Muscle of arm (tissue), 14 donors: ENCODE measurements at places on chromosomes 13 and 19.

- DNase-seq = no peak
Observed at GRCh38 chr19:5312058-5312457, 28.6 kb downstream of the PTPRS start.

GRCh38 chr13:41268764-41269163 is 5.4 kb upstream of the MTRF1 start:
- DNase-seq = no peak

- DNase-seq = no peak
Observed at GRCh38 chr13:67792151-67792676, 562.1 kb upstream of the PCDH9 start.

DNA sequence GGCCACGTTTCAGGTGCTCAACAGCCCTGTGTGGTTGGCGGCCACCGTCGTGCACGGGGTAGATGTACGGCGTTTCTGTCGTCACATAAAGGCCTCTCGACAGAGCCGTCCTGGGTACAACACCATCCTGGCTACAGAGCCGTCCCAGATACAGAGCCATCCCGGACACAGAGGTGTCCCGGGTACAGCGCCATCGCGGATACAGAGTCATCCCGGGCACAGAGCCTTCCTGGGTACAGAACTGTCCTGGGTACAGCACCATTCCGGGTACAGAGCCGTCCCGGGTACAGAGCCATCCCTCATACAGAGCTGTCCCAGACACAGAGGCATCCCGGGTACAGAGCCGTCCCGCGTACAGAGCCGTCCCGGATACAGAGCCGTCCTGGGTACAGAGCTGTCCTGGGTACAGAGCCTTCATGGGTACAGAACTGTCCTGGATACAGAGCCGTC is 222.7 kb upstream of the SOX1 start:
- no peak for DNase-seq

DNA sequence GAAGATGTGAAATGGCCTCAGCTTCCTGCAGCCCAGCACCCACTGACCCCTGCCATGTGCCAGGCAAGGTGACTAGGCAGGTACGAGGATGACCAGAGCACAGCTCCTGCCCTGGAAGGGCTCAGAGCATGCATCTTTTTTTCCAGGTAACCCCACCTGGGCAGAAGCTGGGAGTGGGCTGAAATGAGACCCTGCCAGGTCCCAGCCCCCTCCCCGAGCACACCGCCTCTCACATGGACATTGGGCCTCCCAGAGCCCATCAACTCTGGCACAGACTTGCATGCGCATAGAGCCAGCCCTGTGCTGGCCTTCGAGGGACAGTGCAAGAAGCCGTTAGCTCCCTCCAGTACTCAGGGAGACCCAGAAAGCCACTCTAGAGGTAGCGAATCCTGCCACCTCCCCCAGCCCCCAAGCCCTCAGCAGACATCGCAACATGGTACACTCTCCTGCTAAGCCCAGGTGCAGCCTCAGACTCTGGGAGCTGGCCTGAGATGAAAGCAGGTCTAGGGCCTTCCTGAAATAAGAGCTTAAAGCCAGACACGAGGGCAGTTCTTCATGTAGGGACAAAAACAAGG is 8.9 kb upstream of the VSTM2B start:
- no peak for DNase-seq

GRCh38 chr19:55350620-55351315 is 3.8 kb downstream of the COX6B2 start:
- no peak for DNase-seq

- no peak for DNase-seq
Observed at GRCh38 chr19:38799104-38799503, 10.1 kb downstream of the LGALS7B start.

- no peak for DNase-seq
Observed at GRCh38 chr19:11445141-11445540, 9.7 kb downstream of the PRKCSH start.

DNA sequence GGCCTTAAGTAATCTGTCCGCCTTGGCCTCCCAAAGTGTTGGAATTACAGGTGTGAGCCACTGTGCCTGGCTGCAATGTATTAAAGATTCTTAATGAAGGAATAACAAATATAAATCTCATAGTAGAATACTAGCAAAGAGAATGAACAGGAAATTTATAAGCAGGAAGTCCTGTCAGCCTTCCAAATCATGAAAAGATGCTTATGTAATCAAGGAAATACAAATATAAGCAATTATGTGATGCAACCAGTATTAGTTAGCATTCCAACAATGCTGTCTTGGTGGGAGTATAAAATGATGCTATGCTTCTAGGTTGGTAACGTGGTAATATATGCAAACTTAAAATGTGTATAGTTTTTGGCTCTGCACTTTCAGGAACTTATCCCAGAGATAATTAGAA is 133.8 kb downstream of the PDS5B start:
- no peak for DNase-seq

DNA sequence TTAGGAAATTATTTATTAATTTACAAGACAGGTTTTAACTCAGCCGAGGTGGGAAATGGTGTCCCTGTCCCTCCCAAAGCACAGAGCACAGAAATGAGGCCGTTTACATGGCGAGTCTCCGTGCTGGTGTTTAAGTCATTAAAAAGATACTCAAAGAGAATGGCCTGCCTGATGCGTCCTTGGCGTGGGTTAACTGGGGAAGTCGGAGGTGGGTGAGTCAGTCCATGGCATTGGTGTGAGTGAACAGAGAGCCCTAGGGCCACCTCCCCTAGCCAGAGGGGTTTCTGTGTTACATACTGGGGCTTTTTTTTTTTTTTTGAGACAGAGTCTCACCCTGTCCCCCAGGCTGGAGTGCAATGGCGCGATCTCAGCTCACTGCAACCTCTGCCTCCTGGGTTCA is 3.9 kb downstream of the FEM1A start:
- no peak for DNase-seq

DNA sequence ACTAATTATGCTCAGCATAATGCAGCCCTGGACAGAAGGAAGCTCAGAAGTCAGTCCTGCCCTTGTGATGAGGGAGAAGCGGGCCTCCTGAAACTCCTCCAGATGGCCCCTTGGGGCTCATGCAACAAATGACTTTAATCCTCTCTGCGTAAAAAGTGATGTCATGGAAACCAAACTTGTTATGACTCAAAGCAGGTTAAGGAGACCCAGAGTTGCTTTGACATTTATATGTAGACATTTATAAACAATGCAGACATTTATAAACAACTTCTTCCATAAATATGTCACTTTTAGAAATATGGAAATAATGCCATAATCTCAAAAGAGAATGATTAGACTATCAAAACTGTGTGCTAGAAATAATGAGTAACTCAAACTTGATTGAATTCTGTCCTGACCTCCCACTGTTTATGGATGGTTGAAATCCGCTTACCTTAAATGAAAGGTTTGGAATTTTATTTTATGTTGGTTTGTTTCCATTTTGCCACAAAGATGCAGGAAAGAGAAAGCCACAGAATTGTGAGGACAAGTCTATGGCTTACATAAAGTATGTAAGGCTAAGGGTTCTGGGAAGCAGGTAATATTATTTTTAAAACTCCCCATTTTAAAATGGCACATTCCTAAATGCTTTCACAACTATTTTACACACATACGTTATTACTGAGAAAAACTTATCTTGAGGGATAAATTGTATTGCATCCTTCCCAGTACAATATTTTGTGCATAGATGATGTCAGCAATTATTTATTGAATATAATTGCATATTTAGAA is 73.7 kb downstream of the CYSLTR2 start:
- peak; percentile 22 for DNase-seq

DNA sequence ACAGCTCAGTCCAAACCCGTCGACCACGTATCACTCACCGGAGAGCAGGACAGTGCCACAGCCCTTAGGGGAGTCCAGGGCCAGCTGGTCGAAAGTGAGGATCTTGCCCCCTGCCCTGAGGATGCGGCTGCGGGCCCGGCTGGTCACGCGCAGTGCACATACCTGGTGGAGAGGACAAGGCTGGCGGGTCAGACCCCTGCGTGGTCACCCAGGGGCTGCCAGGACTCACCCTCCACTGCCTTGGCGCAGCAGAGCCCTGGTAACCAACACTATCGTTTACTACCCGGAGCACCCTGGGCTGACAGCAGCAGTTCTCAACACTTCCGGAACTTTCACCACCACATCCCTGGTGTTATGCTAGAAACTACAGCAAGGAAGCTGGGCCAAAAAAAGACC is 1.2 kb upstream of the FAM83E start:
- no peak for DNase-seq

GRCh38 chr19:46714444-46715106 is 2.3 kb downstream of the PRKD2 start:
- no peak for DNase-seq
